GM12864 (cell line): ENCODE measurements at places on chromosomes 5 and 9.

DNA sequence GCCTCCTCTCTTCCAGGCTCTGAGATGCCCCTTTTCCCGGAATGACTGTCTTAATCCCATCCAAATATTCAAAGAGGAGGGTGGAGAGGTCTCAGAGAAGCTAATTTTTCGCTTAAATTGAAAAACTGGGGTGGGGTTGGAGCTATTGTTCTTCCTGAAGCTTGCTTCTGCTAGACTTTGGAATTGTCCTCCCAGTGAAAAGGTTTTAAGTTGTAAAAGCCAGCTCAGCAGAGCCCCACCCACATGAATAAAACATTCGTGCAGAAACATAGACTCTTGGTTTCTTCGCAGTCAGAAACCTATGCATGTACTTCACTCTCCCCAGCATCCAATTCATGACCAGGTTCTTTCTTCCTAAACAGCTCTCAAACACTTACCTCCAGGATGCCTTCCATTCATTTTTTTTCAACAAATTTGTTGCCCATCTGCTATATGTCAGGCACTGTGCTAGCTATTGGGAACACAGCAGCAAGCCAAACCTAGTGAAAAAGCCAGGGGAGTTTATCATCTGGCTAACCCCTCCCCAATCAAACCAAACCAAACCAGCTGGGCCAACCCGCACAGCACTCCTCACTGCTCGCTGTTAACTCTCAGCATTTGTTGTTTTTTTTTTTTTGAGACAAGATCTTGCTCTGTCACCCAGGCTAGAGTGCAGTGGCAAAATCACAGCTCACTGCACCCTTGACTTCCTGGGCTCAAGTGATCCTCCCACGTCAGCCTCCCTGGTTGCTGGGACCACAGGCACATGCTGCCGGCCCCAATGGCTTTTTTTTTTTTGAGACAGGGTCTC, 37.9 kb upstream of the OCLN start:
- no peak for DNase-seq

- DNase-seq = no peak
These were observed 62.1 kb downstream of the PAX5 start for GRCh38 chr9:36971935-36972488.

GRCh38 chr5:133032852-133033742, 6.7 kb upstream of the ZCCHC10 start:
- DNase-seq = no peak

- no peak for DNase-seq
These were observed 5.1 kb downstream of the AIF1L start for GRCh38 chr9:131101207-131101964.

GRCh38 chr5:97010606-97011005, 74.7 kb downstream of the LNPEP start:
- DNase-seq = no peak

GRCh38 chr5:24042688-24043087, 535.3 kb downstream of the PRDM9 start:
- no peak for DNase-seq

DNA sequence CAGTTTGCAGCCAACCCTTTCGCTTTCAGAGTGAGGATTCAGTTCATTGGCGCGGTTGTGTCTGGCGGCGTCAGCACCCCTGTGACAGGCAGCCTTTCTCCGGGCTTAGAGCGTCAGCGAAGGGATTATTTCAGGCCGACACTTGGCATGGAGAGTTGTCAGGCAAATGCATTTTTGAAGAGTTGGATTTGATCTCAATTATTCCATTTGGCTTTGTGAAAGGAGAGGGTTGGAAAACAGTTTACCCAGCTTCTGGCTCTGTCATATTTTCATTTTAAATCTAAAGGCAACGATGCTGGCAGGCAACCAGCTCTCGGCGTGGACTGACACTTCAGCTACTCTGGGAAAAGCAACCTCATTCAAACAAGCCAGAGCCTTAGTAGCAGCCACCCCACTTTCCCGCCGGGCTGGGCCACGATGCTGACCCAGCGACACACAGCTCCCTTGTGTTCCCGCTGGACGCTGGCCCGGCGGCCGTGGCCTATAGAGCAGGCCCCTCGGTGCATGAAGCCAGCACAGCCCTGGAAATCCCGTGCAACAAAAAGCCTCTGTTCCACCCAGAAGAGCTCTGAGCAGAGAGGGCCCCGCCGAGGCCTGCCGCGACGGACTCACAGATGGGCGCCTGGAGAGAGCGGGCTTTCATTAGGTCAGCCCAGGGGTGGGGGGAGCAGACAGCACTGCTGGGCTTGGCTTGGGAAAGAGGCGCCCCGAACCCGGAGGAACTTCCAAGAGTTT, 28.9 kb upstream of the LPCAT1 start:
- no peak for DNase-seq

DNA sequence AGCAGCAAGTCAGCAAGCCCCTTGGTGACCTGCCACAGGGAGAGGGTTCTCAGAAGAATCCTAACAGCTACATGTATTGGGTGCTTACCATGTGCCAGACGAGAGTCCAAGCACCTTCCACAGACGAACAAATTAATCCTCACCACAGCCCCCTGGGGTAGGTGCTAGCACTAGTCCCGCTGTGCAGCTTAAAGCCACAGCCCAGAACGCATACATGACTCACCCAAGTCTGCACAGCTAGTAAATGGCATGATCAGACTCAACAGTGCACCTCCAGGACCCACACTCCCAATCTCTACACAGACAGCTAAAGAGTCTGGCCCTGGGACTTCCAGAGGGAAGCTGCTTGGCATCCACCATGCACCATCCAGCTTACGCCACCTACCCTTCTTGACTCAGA, 111.5 kb downstream of the PAX5 start:
- DNase-seq = no peak

GRCh38 chr9:111994831-111995458, 98.3 kb downstream of the UGCG start:
- no peak for DNase-seq

- no peak for DNase-seq
These were observed 275.1 kb downstream of the BRINP1 start for GRCh38 chr9:119094086-119094485.

- DNase-seq = no peak
These were observed 98.6 kb downstream of the OSTF1 start for GRCh38 chr9:75186767-75187380.

- no peak for DNase-seq
These were observed 28.8 kb downstream of the PDE4D start for GRCh38 chr5:59864718-59865117.

DNA sequence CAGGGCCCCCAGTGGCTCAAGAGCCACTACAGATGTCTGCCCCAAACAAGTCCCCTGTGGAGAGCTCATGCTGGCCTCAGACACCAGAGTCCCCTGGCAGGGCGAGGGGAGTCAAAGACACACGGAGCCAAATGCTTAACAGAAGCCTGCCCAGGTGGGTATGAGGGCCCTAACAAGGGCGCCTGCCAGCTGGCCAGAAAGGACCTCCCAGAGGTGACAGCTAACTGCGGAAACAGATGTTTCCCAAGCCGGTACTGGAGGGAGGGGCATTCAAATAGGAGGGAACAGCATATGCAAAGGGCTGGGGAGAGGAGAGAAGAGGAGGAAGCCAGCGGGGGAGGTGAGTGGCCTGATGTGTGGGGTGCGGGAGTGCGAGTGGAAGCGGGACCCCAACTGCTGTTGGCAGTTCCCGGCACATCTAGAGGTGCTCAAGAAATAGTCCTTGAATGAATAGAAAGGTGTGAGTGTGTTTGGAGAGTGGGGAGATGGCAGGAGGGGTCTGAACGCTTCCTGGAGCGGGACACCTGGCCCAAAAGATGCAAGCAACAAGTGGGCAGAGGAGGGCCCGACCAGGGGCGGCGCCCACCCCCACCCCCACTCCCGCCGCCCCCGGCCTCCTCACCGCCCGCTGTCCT, 824 bp downstream of the MXD3 start:
- DNase-seq = no peak

- DNase-seq = no peak
These were observed 212.3 kb upstream of the DAPK1 start for GRCh38 chr9:87285183-87285850.

GRCh38 chr5:10607023-10607665, 43.3 kb downstream of the ANKRD33B start:
- peak; percentile 91 for DNase-seq

GRCh38 chr9:18979367-18979766, 53.6 kb downstream of the SAXO1 start:
- DNase-seq = no peak

- no peak for DNase-seq
These were observed 11.4 kb downstream of the FAM193B start for GRCh38 chr5:177542816-177543465.
